ENCODE measurements at places on chromosomes 12 and 14.

GRCh38 chr12:128806573-128806972 lies 17.2 kb downstream of the SLC15A4 start:
- no peak for DNase-seq

- DNase-seq = no peak
These were observed 88.2 kb downstream of the TSPAN9 start for GRCh38 chr12:3165078-3165980.

GRCh38 chr12:50665170-50665569 lies 98.7 kb upstream of the ATF1 start:
- DNase-seq = no peak

GRCh38 chr12:93358821-93359220 lies 18.9 kb upstream of the NUDT4 start:
- no peak for DNase-seq

DNA sequence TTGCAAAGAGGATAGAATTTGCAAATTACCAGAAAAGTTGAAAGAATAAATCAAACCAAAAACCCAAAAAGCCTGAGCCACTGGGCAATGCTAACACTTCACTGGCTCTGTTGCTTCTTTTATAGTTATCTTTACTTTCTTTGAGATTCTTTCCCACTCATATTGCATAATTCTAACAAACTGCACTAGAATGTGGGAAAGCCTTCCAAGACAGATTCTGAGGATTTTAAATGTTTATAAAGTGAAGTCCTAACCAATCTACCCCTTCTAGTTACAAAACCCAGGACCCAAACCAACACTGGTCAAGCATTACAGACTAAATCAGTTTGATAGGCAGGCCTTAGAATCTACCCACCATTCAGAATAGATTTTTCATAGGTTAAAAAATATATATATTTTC lies 150.9 kb downstream of the MED13L start:
- DNase-seq = no peak

GRCh38 chr14:65486863-65487262 lies 74.3 kb downstream of the FUT8 start:
- DNase-seq = no peak

Data from activated CD4-positive, alpha-beta T cell treated with anti-CD3 and anti-CD28 coated beads for 24 hours (primary cell).